ENCODE measurements at places on chromosomes 2 and 18. TPM values are rescaled to one million over a fixed set of nuclear protein-coding genes. Genes with fewer than 3 reads are reported as not detected.

DNA sequence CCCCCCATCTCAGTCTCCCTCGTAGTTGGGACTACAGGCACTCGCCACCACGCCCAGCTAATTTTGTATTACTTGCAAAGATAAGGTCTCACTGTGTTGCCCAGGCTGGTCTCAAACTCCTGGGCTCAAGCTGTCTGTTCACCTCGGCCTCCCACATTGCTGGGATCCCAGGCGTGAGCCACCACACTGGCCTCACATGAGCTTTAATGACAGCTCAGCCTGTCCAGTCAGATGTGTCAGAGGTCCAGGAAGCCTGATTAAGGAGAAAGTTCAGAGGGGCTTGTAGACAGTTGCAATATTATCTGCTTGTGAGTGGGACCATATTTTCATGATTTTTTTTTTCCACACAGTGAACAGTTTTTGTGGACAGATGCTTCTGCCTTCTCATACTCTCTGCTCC is 82.0 kb downstream of the LIMS1 start:
- no peaks in the 10 kb centered on the region for H3K27me3 ChIP-seq
- H3K36me3 ChIP-seq: no peaks in the 10 kb centered on the region
- H3K4me3 ChIP-seq: no peak overlapping the region
- peaks cover 87% of the 10 kb centered on the region for H3K4me1 ChIP-seq

Gene USP34
- total RNA-seq: 137 TPM

GRCh38 chr2:126049461-126049860 is 606.5 kb upstream of the GYPC start:
- DNase-seq: no peak
- no peaks in the 10 kb centered on the region for H3K36me3 ChIP-seq
- no peaks in the 10 kb centered on the region for H3K4me1 ChIP-seq
- H3K27ac ChIP-seq: no peak overlapping the region
- H3K27me3 ChIP-seq: no peaks in the 10 kb centered on the region
- no peak overlapping the region for H3K4me3 ChIP-seq

DNA sequence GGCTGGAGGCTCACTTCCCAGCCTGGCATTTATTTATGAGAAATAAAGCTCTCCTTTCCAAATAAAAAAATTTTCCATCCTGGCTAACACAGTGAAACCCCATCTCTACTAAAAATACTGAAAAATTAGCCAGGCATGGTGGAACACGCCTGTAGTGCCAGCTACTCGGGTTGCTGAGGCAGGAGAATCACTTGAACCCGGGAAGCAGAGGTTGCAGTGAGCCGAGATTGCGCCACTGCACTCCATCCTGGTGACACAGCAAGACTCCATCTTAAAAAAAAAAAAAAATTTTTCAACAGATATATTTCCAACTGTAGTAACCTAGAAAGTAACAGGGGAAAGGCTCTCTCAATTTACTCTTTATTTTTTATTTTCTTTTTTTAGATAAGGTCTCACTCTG is 6.1 kb upstream of the PCBP1 start:
- H3K36me3 ChIP-seq: peaks cover 21% of the 10 kb centered on the region
- H3K27ac ChIP-seq: no peak overlapping the region
- no peaks in the 10 kb centered on the region for H3K27me3 ChIP-seq
- DNase-seq: no peak
- peaks cover 52% of the 10 kb centered on the region for H3K4me1 ChIP-seq

DNA sequence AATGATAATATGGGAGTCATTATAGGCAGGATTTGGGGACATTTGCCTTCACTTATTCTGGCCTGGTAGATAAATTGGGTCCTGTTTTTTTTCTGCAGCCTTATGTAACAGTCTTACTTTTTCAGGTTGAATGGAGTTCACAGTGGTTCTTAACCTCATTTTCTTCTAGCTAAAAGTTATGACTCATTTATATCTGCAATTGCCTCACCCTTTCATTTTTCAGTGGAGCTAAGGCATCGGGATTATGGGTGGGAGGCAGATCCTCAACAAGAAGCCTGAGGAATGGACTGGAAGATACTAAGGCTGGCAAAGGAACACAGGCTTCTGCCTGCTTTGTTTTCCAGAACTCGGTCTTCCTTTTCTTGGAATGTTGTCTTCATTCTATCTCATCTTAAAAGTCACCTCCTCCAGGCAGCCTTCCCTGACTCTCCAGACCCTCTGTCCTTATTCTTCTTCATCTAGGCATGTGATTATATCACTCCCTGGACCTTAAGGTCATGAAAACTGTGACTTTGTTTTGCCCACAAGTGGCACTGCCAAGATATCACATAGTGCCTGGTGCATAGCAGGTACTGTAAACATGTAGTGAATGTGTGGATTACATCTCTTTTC is 41.0 kb upstream of the ACSL3 start:
- no peak overlapping the region for H3K27ac ChIP-seq
- H3K4me1 ChIP-seq: peaks cover 7% of the 10 kb centered on the region
- no peak overlapping the region for H3K4me3 ChIP-seq
- no peaks in the 10 kb centered on the region for H3K36me3 ChIP-seq
- DNase-seq: no peak

Gene LDLRAD4
- 20.4 TPM for total RNA-seq

Gene LTBP1
- total RNA-seq: 442 TPM

- no peak overlapping the region for H3K27ac ChIP-seq
- H3K27me3 ChIP-seq: no peaks in the 10 kb centered on the region
Measured at GRCh38 chr2:232731470-232731869, 34.3 kb downstream of the GIGYF2 start.

- no peaks in the 10 kb centered on the region for H3K36me3 ChIP-seq
- no peaks in the 10 kb centered on the region for H3K27me3 ChIP-seq
- DNase-seq: no peak
- H3K4me1 ChIP-seq: peaks cover 67% of the 10 kb centered on the region
Measured at GRCh38 chr2:37767959-37768925, 96.8 kb upstream of the CDC42EP3 start.

DNA sequence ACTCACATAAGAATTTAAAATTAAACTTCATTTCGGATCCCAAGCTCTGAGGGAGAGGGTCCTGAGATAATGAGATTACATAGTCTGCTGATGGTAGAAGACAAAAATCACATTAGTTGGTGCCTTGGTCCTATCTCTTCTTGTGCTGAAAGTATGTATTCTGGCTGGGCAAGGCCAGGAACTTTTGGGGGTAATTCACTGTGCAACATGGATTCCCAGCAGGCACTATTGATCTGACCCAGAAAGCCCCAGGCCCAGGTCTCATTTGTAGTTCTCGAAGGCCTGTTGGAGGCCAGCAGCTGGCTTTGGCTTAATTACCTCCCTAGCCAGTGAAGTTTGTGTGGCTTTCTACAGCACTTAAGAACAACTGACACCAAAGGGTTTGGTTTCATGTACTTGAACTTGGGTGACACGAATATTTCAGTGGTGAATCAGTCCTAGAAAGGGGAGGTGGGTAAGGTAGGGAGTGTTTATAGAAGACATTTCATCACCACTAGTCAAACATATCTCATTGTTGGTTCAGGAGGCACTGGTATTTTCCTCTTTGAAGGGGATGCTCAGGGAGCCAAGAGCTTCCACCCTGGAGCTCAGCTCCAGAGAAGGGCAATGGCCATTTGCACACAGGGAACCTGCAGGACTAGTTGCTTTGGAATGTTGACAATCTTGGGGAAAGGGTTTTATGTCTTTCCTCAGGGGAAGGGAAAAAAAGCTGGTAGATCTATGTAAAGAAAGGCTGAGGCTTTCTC is 217.8 kb downstream of the OSR1 start:
- no peak for DNase-seq
- H3K36me3 ChIP-seq: no peaks in the 10 kb centered on the region
- no peak overlapping the region for H3K27ac ChIP-seq
- H3K27me3 ChIP-seq: no peaks in the 10 kb centered on the region
